Vagina (tissue), 2 donors: ENCODE measurements at places on chromosomes 11 and 22. TPM values are rescaled to one million over a fixed set of nuclear protein-coding genes. Genes with fewer than 3 reads are reported as not detected.

FGF19 gene
- not detected for total RNA-seq

RIMBP3C gene
- total RNA-seq: not detected

DNA sequence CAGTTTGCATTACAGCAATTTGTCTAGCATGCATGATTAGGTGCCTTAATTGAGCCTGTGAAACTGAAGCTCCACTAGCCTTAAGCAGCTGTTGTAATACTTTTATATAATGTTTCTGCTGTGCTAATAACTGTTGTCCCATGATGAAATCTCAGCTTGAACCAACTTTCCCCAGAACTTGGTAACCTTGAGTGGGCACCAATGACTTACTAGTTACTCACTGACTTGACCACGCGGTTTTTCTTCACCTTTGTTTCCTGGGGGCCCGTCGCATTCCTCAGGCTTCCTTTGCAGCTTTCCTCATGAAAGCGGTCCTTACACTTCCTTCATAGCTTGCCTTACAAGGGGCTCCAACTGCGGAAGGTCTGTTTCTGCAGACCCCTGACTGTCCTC lies 11.2 kb upstream of the GLYATL1 start:
- DNase-seq: no peak

DNA sequence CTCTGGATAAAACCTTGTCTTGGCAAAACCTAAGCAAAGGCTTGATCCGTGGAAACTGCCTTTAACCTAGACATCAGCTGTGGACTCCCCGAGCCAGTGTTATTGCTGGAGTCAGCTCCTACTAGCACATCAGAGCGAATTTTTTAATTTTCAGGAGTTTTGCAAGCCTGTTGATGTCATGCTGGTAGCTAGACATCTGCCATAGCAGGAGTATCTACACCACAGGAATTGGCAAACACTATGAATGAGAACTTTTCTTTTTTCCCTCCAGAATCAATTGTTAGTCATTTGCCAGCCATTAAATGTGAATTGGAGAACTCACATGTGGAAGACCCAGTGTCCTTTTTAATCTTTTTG lies 201.2 kb downstream of the NAV2 start:
- no peak for DNase-seq

DNA sequence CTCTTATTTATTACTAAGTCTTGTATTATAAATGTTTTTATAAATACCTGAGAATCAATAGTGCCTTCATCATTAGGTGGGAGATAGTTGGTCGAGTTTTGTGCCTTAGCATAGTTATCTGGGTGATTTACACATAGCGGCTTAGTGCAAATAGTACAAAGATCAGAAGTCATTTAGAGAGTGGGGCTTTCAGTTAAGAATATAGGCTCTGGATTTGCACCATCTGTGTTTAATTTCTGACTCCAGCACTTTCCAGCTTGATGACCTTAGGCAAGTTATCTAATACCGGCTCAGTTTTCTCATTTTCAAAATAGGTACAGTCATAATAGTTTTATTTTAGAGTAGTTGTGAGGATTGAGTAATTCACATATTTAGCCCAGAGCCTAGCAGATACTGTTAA lies 26.4 kb downstream of the PDE3B start:
- no peak for DNase-seq

GRCh38 chr11:33942954-33943353 lies 51.1 kb upstream of the LMO2 start:
- no peak for DNase-seq

DNA sequence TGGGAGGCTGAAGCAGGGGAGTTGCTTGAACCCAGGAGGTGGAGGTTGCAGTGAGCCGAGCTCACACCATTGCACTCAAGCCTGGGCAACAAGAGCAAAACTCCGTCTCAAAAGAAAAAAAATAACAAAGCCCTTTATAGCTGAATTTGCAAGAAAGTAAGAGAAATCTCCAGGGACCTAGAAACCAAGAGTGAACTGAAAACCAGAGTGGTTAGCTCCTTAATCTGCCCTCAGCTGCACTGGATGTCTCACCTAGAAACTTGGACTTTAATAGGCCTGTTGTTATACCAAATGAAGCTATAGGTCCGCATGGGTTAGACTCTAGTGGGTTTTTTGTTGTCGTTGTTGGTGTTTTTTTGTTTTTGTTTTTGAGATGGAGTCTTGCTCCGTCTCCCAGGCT lies 4.1 kb downstream of the NEU3 start:
- DNase-seq: no peak

GRCh38 chr22:23772649-23773473 lies at the start of gene MMP11:
MMP11 (plus strand) TSS chr22:23772849; CDS start chr22:23772871, 22 bp downstream.
- DNase-seq: no peak

GRCh38 chr11:68077617-68078582 lies 39.1 kb downstream of the TCIRG1 start:
- no peak for DNase-seq

DNA sequence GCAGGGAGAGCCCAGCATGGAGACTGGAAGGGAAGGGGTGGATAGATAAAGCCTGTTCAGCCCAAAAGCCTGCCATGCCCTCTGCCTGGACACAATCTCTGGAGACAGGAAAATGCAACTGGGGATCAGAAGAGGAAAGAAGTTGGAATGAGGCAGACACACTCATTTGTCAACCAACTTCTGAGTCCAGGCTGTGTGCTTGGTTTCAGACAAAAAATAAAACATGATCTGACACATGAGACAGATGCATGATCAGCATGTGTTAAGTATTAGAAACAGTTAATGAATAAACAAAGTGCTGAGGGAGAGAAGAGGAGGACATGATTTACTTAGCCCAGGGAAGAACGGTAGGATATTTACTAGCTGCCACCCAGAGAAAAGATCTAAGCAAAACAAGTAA lies 839 bp downstream of the LRRN4CL start:
- no peak for DNase-seq

GRCh38 chr11:19441752-19442553 lies 201.2 kb upstream of the E2F8 start:
- DNase-seq: no peak
